ENCODE measurements at places on chromosomes 1 and 21.
A peak's percentile ranks its signal among the peaks of the same experiment; 100 is the strongest.

GRCh38 chr1:19949016-19949415, 25.6 kb upstream of the PLA2G2E start:
- DNase-seq = no peak

GRCh38 chr1:229229137-229229720, 41.7 kb upstream of the RAB4A start:
- DNase-seq = no peak

DNA sequence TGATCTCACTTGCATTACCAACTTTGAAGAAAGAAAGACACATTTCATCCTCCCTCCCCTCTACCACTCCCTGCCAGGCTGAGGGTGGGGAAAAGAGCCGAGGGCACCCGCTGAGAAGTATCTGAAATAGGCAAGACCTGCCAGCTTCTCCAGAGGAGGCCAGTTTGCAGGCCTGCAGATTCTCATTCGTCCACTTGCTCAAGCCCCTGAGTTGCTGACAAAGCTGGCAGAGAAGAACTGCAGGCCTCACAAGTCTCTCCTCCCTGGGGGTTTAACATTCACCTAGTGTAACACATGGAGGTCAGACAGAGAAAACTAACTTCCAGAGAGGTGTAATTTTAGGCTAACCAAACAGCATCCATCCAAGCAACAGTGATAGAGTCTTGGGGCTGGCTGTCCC, 376.4 kb downstream of the HHAT start:
- DNase-seq = no peak

- no peak for DNase-seq
Measured at GRCh38 chr1:45008076-45008475, 3.0 kb downstream of the HECTD3 start.

- no peak for DNase-seq
Measured at GRCh38 chr1:25451908-25452307, 21.2 kb downstream of the MACO1 start.

DNA sequence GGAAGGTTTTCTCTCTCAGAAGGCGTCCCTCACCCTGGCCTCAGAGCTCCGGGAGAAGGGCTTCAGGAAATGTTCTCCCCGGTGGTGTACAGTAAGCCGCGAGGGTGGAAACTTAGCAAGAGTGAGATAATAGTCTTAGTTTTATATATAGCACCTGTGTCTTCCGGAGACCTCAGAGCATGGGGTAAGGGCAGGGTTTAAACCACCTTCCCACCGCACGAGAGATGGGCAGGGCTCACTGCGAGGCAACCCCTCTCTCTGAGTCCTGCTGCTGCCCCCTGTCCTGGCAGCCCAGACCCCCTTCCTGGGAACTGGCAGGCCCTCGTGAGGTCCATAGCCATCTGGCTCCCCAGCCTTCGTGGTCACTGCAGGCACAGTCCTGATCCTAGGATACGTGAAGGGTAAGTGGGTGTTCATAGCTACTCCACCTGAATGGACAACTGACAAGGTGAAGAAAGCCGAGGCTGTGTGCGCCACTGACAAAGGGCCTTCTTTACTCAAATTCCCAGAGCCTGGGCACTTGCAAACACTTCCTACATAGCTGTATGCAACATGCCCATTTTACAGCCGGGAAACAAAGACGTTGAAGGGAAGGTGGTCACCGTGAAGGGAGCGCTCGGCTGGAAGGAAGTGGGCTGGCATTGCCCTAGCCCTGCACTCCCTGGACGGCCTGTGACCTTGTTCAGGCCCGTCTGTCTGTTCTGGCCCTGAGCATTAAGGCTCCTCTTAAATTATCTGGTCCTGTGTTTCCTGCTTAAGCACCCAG, 26.9 kb downstream of the ITPKB start:
- DNase-seq = peak; percentile 68

GRCh38 chr1:212816567-212817278, 25.0 kb downstream of the TATDN3 start:
- no peak for DNase-seq

- DNase-seq = no peak
Measured at GRCh38 chr1:20029178-20029912, 40.6 kb upstream of the PLA2G5 start.

GRCh38 chr1:169586067-169586394, 250 bp downstream of the F5 start:
- no peak for DNase-seq

DNA sequence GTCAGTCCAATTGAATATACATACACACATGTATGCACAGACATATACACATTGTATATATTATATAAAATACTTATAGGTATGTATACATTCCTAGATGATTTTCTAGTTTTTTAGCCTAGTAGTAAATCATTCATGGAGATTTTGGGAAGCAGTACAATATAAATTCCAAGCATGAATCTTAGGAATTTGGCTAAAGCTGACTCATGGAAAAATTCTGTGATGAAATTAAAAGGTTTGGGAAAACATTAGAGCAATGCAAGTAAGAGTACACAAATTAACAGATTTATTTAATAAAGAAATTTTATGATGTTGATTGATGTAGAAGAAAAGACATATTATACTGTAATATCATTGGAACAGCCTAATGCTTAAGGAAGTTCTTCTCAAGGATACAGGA, 43.7 kb upstream of the PTGFR start:
- no peak for DNase-seq

GRCh38 chr1:207286786-207287468, 34.6 kb upstream of the CD55 start:
- no peak for DNase-seq

DNA sequence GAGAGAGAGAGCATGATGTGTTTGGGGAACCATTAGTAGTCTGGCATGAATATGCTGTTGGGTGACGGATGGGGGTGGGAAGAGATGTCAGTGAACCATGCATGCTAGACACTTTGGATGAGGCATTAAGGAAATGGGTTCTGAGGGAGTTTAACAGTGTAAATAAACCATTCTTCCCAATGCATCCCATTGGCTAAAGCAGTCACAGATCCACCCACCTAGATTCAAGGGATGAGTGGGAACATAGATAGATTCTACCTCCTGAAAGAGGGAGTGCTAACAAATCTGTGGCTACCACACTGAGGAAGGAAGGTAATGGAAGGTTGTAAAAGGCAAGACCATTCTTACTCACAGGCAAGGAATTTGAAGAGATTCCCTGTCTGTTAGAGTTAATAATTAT, 129.8 kb upstream of the CACNA1E start:
- DNase-seq = no peak

DNA sequence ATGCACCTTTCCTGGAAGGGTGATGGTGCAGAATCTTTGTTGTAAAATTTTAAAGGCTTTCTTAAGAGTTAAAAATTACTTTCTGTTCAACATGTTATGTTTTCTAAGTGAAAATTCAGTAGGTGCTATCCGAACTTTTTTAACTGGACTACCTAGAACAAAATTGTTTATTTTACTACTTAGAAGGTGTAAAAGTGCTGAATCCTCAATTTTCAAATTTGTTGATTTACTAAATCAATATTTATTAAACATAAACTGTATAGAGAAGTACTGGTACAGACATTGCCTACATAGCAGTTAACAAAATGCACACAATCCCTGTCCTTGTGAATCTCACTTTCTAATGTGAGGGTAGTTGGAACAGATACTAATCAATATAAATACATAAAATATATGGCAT, 277.5 kb downstream of the CTH start:
- no peak for DNase-seq

- DNase-seq = no peak
Measured at GRCh38 chr1:39352881-39353280, 138.6 kb upstream of the BMP8A start.

DNA sequence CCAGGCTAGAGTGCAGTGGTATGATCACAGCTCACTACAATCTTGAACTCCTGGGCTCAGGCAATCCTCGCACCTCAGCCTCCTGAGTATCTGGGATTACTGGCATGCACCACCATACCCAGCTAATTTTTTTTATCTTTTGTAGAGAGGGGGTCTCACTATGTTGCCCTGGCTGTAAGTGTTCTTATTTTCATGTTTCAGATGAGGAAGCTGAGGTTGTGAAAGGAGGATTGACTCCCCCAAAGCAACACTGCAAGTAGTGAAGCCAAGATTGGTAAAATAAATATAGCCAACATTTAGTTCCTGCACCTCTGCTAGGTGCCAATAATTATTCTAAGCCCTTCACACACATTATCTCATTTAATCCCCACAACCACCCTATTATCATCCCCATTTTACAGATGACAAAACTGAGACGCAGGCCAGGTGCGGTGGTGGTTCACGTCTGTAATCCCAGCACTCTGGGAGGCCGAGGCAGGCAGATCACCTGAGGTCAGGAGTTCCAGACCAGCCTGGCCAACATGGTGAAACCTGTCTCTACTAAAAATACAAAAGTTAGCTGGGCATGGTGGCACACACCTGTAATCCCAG, 2.1 kb downstream of the PMVK start:
- no peak for DNase-seq

DNA sequence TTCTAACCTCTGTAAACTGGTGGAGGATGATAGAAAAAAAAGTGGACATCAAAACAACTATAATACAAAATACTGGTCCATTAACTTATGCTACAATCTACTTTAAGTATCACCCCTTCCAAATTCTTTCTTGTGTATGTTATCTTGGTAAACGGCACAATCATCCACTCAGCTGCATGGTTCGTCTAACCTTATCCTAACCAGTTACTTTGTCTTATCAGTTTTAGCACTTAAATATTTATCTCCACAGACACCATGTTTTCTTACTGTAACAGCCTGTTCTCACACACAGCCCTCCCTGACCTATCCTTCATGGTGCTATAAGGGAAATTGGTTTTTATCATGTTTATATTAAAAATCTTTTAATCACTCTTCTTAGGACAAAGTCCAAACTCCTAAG, 157.2 kb downstream of the PTGER3 start:
- no peak for DNase-seq

DNA sequence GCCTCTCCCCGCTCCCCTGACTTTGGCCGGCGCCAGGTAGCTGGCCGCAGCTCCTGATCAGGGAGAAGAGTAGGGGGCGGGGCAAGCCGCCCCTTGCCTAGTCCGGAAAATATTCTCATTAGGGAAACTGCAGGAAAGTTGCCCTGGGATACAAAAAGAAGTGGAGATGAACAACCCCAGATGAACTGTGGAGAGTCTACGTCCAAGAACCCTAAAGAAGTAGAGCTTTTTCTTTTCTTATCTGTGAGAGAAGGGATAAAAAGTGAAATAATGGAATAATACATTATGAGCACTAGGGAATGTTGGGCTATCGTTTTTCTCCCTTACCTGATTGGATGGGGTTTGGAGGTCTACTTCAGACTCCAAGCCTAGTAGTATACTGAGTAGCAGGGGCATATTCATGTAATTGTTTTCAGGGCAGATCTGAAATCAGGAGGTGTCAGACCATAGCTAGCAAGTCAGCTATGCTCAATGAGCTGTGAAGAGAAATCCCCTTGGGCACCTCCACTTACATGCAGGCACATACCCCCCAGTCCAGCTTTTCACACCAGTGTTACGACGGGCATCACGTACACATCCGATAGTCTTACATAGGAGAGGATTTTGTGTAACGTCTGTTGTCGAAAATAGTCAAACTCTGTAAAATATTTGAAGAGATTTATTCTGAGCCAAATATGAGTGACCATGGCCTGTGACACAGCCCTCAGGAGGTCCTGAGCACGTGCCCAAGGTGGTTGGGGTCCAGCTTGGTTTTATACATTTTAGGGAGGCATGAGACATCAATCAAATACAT, 1.7 kb upstream of the DUSP10 start:
- no peak for DNase-seq

- no peak for DNase-seq
Measured at GRCh38 chr1:201448990-201449389, 20.0 kb downstream of the PHLDA3 start.

GRCh38 chr1:233435622-233436021, 108.1 kb downstream of the MAP3K21 start:
- no peak for DNase-seq

GRCh38 chr1:208631092-208631491, 386.9 kb upstream of the PLXNA2 start:
- no peak for DNase-seq

DNA sequence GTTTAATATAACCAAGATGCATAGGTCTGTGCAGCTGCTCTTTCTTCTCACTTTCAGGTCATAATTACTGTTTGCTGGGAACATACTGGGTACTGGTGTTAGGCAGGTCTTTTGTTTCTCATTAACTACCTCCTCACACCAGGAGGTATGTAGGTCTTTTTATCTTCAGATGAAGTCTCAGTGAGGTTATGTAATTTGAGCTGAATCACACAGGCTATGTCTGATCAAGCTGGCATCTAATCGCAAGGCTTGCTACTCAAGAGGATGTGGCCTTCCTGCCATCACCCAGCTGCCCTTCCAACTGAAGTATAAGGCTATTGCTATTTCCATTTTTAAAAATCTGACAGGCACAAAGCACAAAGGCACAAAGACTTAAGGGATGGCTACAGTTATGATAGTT, 96.4 kb downstream of the RUNX1 start:
- DNase-seq = no peak

GRCh38 chr1:245765230-245766000, 610.6 kb downstream of the KIF26B start:
- DNase-seq = no peak

DNA sequence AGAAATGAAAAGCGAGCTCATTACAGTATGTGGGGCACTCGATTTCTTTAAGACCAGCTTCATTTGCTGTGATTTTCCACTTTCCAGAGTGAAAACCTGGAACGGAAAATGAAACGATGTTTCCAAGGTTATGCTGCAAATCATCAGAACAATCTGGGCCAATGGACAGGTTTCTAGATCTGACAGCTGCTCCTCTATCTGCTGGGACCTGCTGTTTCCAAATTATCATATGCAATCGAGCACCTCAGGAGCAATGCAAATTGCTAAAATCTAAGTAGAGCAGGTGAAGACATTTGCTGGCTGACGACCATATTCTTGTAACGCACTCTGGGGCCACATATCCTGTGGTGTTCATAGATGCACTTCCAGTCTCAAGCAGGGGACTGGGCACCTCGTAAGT, 39.7 kb upstream of the TIAM1 start:
- DNase-seq = no peak

DNA sequence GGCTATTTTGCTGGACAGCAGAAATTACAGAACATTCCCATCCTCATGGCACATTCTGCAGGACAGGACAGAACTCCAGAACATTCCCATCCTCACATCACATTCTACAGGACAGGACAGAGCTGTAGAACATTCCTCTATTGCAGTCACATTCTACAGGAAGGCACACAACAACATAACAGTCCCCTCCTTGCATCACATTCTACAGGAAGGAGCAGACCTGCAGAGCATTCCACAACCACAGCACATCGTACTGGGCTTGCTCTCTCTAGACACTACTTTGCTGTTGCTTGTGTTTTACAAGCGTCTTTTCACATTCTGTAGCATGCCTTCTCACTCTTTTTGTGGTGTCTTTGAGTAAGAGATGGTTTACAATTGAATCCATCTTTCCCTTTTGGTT, 26.8 kb upstream of the ABCB10 start:
- DNase-seq = no peak

GRCh38 chr1:177660188-177660587, 309.7 kb downstream of the SEC16B start:
- no peak for DNase-seq

DNA sequence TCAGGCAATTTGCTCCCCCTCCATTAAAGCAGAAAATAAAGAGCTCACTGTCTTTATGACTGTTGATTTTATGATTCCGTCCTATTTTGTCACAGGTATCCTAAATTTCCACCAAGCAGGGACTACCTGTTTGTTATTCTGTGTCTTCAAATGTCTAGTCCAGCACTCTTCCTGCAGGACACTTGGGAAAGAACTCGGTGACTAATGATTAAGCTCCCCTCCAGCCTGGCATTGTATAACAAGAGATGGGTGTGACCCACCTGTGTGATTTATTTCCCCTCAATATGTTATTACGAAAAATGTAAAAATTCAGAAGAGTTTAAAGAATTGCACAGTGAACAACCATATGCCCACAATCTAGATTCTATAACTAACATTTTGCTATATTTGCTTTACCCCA, 42.9 kb upstream of the LRRN2 start:
- no peak for DNase-seq
